ENCODE measurements at places on chromosomes 12 and 14.

GRCh38 chr14:94612580-94613554, 676 bp downstream of the SERPINA3 start:
- DNase-seq: no peak

DNA sequence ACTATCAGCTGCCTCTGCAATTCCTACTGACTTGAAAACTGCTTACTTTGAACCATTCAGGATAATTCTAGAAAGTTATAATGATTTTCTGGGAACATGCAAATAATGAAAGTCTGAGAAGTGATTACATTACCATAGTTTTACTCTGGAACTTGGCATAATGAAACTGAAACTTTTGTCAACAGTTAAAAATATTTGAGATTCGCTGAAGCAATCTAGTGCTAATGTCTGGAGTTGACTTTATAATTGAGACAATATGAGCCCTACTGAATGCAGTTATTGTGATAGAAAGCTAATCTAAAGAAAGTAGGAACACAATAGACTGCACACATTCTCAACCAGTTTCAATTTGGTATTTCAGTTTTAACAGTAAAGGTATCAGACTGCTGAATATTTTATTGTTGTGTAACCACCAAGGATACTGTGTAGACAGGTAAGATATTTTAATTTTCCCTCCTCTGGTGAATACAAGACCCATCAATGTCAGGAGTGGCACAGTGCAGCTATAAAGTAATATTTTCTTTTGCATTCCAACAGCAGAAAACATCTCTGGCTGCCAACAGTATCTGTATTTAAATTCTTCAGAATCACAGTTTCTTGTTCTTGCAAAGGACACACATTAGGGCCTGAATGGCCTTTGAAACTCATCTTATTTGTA, 483.5 kb downstream of the ATP23 start:
- DNase-seq: no peak

DNA sequence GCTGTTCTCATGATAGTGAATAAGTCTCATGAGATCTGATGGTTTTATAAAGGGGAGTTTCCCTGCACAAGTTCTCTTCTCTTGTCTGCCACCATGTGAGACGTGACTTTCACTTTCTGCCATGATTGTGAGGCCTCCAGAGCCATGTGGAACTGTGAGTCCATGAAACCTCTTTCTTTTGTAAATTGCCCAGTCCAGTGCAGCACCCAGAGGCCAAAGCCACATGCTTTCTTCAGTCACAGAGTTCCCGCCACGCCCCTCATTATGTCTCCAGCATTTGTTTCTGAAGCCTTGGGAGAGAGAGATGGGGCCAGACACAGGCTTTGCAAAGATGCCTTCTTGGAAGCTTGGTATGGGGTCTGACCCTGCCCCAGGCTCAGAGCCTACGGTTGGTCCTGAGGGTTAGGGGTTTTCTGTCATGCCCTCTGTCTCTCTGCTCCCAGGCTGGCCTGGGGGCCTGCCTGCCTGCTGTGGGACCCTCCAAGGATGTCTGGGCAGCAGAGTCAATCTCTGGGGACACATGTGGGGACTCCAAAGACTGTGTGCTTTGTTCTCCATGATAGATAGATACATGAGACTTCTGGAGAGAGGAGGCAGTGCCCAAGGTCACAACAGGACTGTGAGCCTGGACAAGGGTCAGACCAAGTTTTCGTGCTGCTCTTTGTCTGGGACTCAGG, 114.1 kb upstream of the PRMT8 start:
- DNase-seq: no peak

DNA sequence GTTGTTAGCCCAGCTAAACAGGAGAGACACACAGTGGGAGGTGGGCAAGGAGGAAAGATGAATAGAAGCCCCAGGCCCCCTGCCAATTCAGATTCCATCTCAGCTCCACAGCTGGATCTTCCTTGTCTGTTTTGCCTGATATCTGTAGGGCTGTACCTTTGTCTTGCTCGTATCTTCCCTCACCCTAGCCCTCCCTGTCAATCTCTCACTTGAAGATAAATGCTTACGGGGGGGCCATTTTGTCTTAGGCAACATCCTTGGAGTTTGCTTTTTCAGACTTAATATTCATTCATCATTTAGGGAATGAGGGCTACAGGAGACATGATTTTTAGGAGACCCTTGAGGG, 2.4 kb downstream of the KIF5A start:
- DNase-seq: no peak

GRCh38 chr14:76699939-76700590, 61.2 kb upstream of the VASH1 start:
- DNase-seq: no peak

- peak; percentile 25 for DNase-seq
Measured at GRCh38 chr12:3972576-3972975, 99.4 kb upstream of the PARP11 start.

GRCh38 chr12:57112492-57113294, 1.5 kb upstream of the STAT6 start:
- DNase-seq: no peak

DNA sequence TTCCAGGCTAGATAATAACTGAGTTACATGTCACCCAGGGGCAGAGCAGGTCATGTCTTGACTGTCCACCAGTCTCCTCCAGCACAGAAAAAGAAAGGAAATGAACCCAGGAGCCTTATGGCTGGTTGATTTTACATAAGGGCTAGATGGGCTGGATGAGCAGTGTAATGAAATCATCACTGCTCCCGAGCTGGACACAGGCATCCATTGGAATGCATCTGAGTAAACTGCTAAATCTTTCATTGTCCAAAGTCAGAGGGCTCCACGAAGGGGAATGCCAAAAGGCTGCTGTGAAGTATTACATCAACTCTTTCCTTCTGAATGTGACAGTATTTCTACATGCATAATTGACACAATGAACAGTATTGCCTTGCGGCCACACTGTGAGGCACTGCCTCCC, 30.1 kb upstream of the TSPAN11 start:
- no peak for DNase-seq

- no peak for DNase-seq
Measured at GRCh38 chr12:117674313-117674712, 294.5 kb downstream of the KSR2 start.

GRCh38 chr14:104445086-104445485, 134.5 kb upstream of the C14orf180 start:
- DNase-seq: no peak

DNA sequence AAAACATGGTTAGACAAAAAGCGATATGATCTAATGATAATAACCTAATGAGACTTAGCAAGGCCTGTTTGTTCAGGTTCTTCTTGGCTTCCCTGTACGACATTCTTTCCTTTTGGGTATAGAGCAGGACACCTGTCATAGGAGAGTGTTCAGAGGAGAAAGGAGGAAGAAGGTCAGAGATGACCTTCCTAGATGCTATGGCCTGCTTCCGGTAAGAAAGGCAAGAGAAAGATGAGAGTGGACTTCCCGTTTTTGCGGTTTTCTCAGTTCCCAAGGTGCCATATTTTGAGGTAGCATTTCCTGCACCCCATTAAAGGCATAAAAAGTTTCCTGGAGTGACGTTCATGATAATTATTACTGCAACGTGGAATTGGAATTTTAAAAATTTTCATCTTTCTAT, 8.7 kb downstream of the CLEC4E start:
- DNase-seq: no peak

DNA sequence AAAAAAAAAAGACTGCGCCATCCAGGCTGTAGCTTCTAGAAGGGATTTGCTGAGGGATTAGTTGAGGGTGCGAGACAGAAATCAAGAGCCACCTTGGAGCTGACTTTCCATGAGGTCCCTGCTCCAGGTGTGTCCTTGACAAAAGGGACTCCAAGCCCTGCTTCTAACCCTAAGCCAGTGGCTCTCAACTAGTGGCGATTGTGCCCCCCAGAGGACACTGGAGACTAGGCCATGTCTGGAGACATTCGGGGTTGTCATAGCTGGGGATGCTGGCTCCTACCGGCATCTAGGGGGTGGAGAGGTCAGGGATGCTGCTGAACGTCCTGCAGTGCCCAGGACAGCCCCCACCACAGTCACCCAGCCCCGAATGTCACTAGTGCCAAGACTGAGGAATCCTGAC, 40.6 kb downstream of the SPRING1 start:
- no peak for DNase-seq

DNA sequence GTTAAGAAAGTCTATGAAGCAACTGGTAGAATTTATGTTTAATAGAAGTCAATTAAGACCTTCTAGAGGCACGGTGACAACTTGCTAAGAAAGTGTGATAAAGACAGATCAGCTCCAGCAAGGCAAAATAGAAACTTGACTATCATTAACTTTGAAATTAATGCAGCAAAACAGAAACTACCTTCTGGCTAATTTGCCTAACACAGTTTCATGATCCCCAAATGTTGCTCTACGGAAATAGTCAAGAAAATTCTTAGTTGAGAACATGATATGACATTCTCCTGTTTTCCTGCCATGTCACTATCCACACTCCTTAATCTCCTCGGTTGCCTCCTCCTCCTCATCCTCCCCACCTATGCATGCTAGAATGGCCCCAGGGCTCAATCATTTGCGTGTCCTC, 4.2 kb downstream of the DENND5B start:
- DNase-seq: no peak

DNA sequence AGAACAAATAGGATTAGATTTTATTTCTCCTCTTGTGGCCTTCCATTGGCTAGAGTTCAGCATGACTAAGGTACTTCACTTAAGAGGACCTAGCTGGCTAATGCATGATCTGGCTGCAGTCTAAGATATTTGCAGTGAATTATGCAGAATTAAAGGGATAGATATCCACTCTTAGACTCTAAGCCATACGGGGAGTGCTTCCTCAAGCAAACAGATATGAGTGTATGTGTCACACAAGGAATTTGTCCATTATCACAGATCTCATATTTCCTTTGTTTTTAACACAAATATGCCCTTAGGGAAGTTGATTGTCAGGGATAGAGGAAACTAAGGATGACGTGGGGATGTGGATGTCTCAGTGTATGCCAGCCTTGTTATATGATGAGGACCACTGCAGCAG, 88.1 kb upstream of the DHRS4 start:
- no peak for DNase-seq

- DNase-seq: no peak
Measured at GRCh38 chr12:43551279-43551970, 578 bp downstream of the ADAMTS20 start.

GRCh38 chr12:16349131-16349460, 1.7 kb downstream of the MGST1 start:
- no peak for DNase-seq

DNA sequence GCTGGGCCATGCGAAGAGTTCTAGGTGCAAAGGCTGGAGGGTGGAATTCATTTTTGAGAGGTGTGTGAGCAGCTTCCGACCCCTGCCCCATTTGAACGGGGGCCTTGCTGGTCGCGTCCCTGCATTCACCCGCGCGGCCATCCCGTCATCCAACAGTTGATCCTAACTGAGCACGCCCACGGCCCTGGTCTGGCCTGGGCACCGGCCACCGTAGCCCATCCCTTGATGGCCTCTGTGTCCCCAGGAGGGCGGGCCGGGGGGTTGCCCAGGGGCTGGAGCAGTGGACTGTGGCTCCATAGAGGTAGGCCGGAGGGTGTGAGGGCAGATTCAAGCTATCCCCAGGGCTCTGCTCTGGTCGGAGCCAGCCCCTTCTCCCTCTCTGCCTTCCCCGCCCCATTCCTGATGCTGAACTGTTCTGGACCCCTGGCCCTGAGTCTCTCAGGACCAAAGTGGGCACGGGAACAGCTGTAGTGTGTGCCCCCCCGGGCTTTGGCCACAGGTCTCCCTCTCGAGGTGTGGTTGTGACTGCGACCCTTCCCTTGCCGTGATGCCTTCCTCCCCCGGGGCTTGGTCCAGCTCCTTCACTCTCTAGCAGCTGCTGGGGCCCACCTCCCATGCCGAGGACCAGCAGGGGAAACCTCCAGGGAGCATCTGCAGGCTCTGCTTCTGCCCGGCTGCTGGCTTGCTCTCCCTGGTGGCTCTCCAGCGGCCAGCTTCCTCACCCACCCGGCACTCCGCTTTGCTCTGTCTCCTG, 9.1 kb downstream of the MEG3 start:
- no peak for DNase-seq

DNA sequence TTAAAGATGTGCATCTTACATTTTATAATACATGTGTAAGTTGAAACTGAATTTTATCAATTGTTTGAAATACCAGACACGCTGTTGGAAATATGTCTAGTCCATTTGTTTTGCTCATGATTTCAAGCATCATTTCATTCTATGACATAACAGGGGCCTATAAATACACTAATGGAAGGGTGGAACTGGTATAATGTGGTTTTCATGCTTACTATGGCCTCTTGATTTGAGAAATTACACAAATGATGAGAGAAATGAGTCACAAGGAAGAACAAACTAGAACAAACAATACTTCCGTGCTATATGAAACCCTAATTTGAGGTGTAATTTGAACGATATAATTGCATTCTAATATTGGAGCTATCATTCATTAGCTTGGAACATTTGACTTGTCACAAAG, 663.4 kb downstream of the SLC16A7 start:
- no peak for DNase-seq

DNA sequence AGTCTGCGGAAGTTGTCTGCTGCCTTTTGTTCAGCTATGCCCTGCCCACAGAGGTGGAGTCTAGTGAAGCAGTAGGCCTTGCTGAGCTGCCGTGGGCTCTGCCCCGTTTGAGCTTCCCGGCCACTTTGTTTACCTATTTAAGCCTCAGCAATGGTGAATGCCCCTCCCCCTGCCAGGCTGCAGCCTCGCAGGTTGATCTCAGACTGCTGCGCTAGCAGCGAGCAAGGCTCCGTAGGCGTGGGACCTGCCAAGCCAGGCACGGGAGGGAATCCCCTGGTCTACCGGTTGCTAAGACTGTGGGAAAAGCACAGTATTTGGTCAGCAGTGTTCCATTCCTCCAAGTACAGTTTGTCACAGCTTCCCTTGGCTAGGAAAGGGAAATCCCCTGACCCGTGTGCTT, 143.6 kb downstream of the DYRK2 start:
- no peak for DNase-seq

- no peak for DNase-seq
Measured at GRCh38 chr12:108622421-108622820, 11.3 kb downstream of the SELPLG start.

- DNase-seq: no peak
Measured at GRCh38 chr14:49947506-49947905, 54.6 kb downstream of the ARF6 start.

DNA sequence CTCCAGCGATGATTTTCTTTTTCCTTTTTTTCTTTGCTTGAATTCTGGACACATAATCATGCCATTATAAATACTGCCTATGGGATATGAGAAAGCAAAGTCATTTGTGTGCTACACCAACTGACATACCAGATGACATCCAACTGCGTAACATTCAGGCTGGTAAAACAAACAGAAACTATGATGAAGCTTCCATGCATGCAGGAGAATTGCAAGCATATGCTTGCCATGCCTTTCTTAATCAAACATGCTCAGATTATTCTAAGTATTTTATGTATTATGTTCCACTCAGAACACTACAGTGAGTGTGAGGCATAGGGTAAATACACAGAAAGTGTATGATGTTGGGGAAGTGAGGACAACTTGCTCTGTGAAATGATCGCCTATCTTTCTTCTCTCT, 97.4 kb downstream of the C12orf50 start:
- no peak for DNase-seq

- DNase-seq: no peak
Measured at GRCh38 chr12:71216725-71217579, 59.2 kb upstream of the TSPAN8 start.

GRCh38 chr12:108921946-108922345, 42.1 kb downstream of the DAO start:
- DNase-seq: no peak

- no peak for DNase-seq
Measured at GRCh38 chr14:103460415-103460814, 62.2 kb downstream of the CKB start.

GRCh38 chr12:62260733-62261683, 804 bp downstream of the USP15 start:
- DNase-seq: peak; percentile 62
